Calu3 (cell line): ENCODE measurements at places on chromosomes 2 and 18. TPM values are rescaled to one million over a fixed set of nuclear protein-coding genes. Genes with fewer than 3 reads are reported as not detected.

GALNT14 gene
- total RNA-seq, result 50.3 and 61.9 TPM in 2 replicates

CD8B2 gene
- not detected in 2 replicates for total RNA-seq

EIF5B gene
- 60.1 and 63.1 TPM in 2 replicates for total RNA-seq

MYOM1 gene
- total RNA-seq, result 16.5 and 20.4 TPM in 2 replicates

- DNase-seq, result no peak
These were observed 362.0 kb downstream of the ZNF521 start for GRCh38 chr18:24989760-24990593.

DNA sequence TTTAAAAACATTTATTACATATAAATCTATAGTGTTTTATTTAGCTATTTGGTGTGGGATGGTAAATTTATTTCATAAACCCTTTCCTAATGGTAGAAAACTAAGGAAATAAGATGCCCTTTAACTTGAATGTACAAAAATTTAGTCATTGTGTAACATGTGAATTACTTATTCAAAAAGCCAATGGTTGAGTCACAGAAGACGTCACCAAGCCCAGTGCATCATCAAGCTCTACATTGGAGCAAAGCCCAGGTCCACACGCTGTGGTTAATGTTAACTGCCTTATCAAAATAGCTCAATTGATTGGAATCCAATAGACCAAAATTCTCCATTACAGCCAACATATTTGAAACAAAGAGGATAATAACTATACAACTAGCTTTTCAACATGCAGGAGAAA is 145.5 kb upstream of the LYPD1 start:
- DNase-seq, result peak; percentile 39

- no peak for DNase-seq
These were observed 27.9 kb downstream of the ZAP70 start for GRCh38 chr2:97741251-97741650.
